ENCODE measurements at places on chromosomes 16 and 17. TPM values are rescaled to one million over a fixed set of nuclear protein-coding genes. Genes with fewer than 3 reads are reported as not detected.

The TBC1D3K gene
- total RNA-seq: not detected

The CDH15 gene
- not detected for total RNA-seq

The CDRT15 gene
- total RNA-seq: not detected

The FBXW10B gene
- total RNA-seq: not detected

Measured in hematopoietic multipotent progenitor cell (in vitro differentiated cells).